T-helper 17 cell (primary cell): ENCODE measurements at places on chromosomes 11 and 22. TPM values are rescaled to one million over a fixed set of nuclear protein-coding genes. Genes with fewer than 3 reads are reported as not detected.

KCNK7 gene
- total RNA-seq, result 5.7 TPM

FADS2 gene
- total RNA-seq, result 15.7 TPM

UBQLNL gene
- total RNA-seq, result 0.29 TPM

C22orf31 gene
- total RNA-seq, result not detected

CCS gene
- total RNA-seq, result 23.1 TPM

SLC22A6 gene
- not detected for total RNA-seq

UPB1 gene
- total RNA-seq, result 2.8 TPM

SCN3B gene
- total RNA-seq, result not detected

VPREB3 gene
- total RNA-seq, result not detected

GRCh38 chr11:33635161-33635560 lies 65.5 kb downstream of the C11orf91 start:
- no peak overlapping the region for H3K4me3 ChIP-seq
- peaks cover 48% of the 10 kb centered on the region for H3K27me3 ChIP-seq
- H3K36me3 ChIP-seq, result peaks cover under 1% of the 10 kb centered on the region
- no peak for DNase-seq

- H3K27ac ChIP-seq, result no peak overlapping the region
- H3K4me3 ChIP-seq, result no peak overlapping the region
These were observed 93.6 kb downstream of the NELL1 start for GRCh38 chr11:20762980-20763379.

DNA sequence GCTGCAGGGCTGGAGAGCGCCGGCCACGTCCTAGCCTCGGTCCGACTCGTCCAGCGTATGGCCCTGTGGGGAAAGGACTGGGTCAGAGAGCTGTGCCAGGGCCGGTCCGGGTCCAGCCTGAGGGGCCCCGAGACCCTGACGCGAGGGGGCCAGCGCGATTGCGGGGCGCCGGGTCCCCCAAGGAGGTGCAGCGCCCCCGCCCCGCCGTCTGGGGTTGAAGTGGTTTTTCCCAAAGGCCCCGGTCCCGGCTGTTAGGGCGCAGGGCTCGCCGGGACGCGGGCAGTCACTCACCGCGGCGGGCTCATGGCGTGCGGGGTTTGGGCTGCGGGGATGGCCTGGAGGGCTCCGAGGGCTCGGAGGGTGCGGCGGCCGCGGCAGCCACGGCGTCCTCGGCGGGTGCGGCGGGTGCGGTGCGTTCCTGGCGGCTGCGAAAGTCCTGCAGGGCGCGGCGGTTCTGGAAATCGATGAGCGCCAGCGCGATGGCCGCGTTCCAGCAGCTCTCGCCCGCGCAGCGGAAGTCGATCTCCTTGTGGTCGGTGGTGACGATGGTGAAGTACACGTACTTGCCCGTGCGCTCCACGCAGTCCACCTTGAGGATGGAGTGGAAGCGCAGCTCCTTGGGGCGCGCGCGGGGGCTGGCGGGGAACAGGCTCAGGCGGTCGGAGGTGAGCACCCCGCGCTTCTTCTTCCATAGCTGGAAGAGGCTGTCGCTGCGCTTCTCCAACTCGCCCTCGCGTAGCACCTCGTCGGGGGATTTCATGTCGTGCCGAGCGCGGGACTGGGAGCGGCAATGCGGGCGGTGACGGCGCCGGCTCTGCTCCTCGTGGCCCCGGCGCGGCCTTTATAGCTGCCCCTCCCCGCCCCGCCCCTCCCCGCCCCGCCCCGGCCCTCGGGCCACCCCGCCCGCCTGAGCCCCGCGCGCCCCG lies at the start of gene PHLDA2:
TSS of gene PHLDA2 (minus strand) at position 816 of the 926 bp plus-strand sequence. CDS start at position 760, 56 bp downstream.
- peaks cover 9% of the 10 kb centered on the region for H3K27me3 ChIP-seq
- peaks cover 20% of the 10 kb centered on the region for H3K4me1 ChIP-seq
- no peaks in the 10 kb centered on the region for H3K36me3 ChIP-seq
- peak; percentile 44 for DNase-seq
- H3K27ac ChIP-seq, result peak within 1 kb of the TSS; percentile 86

DNA sequence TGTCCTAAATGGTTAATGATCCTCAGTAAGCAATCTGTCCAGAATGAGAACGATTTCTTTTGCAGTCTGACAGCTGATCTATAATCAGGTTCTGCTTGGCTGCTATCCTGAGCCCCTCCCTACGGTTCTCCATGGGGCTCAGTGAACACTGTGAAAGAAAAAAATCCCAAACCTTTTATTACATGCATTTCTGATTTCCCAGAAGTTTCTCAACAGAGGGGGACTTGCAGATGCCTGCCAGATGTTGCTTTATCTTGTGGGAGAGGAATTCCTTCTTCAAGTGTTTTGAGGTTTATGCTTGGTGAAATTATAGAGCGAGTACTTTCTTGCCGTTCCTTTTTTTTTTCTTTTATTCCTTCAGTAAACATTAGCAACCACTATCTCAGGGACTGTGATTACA lies 531.9 kb upstream of the ISX start:
- DNase-seq, result no peak
- no peaks in the 10 kb centered on the region for H3K4me1 ChIP-seq
- no peaks in the 10 kb centered on the region for H3K36me3 ChIP-seq
- H3K4me3 ChIP-seq, result no peak overlapping the region
- H3K27me3 ChIP-seq, result no peaks in the 10 kb centered on the region

GRCh38 chr11:107842412-107843100 lies 16.0 kb downstream of the SLC35F2 start:
- no peaks in the 10 kb centered on the region for H3K36me3 ChIP-seq
- H3K4me3 ChIP-seq, result no peak overlapping the region
- no peak overlapping the region for H3K27ac ChIP-seq
- DNase-seq, result no peak
- peaks cover 25% of the 10 kb centered on the region for H3K4me1 ChIP-seq
- no peaks in the 10 kb centered on the region for H3K27me3 ChIP-seq

- no peak within 1 kb of the TSS for H3K27ac ChIP-seq
- H3K36me3 ChIP-seq, result peaks cover 3% of the 10 kb centered on the region
- no peak for DNase-seq
- H3K4me1 ChIP-seq, result peaks cover 7% of the 10 kb centered on the region
- peaks cover 78% of the 10 kb centered on the region for H3K27me3 ChIP-seq
These were observed at the start of gene STK33 for GRCh38 chr11:8593935-8594909. Gene STK33 (minus strand): TSS chr11:8594228. CDS start chr11:8474905, 119,323 bp downstream.

DNA sequence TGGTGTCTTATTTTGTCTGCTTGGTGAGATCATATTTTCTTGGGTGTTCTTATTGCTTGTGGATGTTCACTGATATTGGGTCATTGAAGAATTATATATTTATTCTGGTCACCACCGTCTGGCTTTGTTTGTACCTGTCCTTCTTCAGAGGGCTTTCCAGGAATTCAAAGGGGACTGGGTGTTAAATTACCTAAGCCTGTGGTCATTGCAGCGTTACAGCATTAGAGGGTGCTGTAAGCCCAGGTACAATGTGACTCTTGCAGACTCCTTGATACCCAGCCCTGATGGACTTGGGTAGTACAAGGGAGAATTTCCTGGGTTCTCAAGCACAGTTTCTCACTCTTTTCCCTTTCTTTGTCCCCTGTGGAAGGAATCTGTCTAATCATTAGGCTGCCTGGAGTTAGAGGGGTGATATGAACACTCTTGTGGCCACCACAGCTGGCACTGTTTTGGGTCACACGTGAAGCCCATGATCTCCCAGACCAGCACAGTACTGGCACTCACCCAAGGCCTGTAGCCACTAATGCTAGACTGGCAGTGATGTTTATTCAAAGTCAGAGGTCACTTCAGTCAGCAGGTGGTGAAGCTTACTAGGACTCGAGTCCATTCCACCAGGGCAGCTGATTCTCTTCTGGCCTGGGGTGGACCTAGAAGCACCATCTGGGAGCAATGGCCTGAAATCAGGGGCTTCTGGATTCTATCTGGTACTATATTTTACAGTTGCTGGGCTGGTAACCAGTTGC lies 56.1 kb upstream of the NARS2 start:
- no peak for DNase-seq
- no peaks in the 10 kb centered on the region for H3K27me3 ChIP-seq
- H3K36me3 ChIP-seq, result peaks cover 2% of the 10 kb centered on the region

GRCh38 chr11:64153812-64154211 lies 12.1 kb downstream of the MACROD1 start:
- peaks cover 4% of the 10 kb centered on the region for H3K27me3 ChIP-seq
- H3K4me3 ChIP-seq, result no peak overlapping the region
- peaks cover 3% of the 10 kb centered on the region for H3K4me1 ChIP-seq
- no peak for DNase-seq
- H3K36me3 ChIP-seq, result no peaks in the 10 kb centered on the region

GRCh38 chr11:2440646-2441045 lies 3.7 kb downstream of the TRPM5 start:
- no peak for DNase-seq
- H3K27ac ChIP-seq, result no peak overlapping the region
- no peaks in the 10 kb centered on the region for H3K27me3 ChIP-seq
- H3K36me3 ChIP-seq, result no peaks in the 10 kb centered on the region

DNA sequence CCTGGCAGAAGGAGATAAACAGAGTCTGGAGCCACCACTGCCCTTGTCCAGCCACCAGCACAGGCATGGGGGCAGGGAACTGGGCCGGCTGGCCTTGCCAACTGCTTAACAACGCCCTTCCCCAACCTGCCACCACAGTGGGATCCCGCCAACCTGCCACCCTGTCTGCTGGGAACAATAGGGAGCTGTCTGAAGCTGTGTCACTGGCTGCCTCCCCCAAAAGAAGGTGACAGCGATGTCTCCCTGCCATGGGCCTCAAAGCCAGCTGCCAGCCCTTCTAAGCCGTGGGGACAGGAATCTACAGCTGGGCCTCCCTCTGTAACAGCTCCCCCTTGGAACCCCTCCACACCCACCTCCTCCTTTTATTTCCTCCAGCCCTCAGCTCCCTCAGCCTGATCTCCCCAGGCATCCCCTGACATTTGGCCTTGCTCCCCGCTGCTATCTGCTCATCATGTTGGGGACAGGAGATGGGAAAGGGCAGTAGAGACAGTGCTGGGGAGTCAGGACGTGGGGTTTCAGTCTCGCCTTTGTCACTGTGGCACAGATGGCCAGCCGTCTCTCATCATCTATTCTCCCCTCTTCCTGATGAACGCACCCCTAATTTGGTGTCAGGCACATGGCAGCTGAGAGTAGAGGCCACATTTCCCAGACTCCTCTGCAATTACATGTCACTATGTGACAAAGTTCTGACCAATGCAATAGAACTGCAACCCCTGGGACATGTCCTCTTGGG lies 51.3 kb upstream of the PRDM11 start:
- DNase-seq, result no peak
- H3K27ac ChIP-seq, result no peak overlapping the region
- H3K27me3 ChIP-seq, result peaks cover 43% of the 10 kb centered on the region

GRCh38 chr11:8584082-8584481 lies 9.9 kb downstream of the STK33 start:
- no peak overlapping the region for H3K27ac ChIP-seq
- no peaks in the 10 kb centered on the region for H3K4me1 ChIP-seq
- H3K36me3 ChIP-seq, result peaks cover 5% of the 10 kb centered on the region
- DNase-seq, result no peak
- H3K4me3 ChIP-seq, result no peak overlapping the region

DNA sequence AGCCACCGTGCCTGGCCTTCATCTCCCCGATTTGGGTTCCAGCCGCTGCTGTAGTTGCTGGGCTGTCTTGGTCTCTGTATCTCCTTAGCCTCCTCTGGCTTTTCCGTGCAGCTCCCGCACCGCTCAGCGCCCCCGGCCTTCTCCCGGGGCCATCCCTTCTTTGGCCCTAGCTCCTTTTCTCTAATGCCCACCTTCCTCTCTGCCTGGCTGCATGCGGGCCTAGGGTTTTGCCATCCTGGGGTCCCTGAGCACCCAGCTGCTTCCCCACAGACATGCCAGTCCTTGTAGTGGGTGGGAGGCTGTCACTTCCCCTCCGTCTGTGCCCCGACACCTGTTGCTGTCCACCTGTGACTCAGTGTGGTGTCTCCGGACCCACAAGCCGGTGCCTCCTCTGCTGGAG lies 36.4 kb downstream of the KCNJ4 start:
- H3K4me1 ChIP-seq, result peaks cover 3% of the 10 kb centered on the region
- no peak overlapping the region for H3K27ac ChIP-seq
- no peak overlapping the region for H3K4me3 ChIP-seq
- H3K36me3 ChIP-seq, result no peaks in the 10 kb centered on the region
- no peak for DNase-seq

DNA sequence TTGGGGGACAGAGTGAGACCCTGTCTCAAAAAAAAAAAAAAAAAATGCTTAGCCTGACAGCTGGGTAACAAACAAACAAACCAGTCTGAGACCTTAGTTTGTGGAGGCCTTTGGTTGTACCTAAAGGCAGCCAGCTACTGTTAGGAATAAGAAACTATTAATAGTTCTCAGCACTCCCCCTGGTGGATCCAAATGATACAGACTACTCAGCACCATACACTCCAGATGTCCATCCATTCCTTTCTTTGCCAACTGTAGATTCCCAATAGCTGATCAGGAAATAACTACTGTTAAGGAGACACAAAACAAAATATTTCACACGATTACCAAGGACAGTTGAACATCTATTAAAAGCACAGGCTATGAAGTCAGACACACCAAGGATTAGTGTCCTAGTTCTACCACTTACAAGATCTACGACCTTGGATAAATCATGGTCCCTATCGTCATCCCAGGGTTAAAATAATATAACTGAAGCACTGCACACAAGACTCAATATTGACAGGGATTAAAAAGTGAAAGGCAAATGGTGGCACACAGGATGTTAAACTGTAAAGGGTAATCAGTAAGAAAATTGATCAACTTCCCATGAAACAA lies 17.2 kb downstream of the CLDN25 start:
- H3K27ac ChIP-seq, result no peak overlapping the region
- H3K27me3 ChIP-seq, result no peaks in the 10 kb centered on the region
- H3K36me3 ChIP-seq, result no peaks in the 10 kb centered on the region
- H3K4me3 ChIP-seq, result no peak overlapping the region
- no peak for DNase-seq

DNA sequence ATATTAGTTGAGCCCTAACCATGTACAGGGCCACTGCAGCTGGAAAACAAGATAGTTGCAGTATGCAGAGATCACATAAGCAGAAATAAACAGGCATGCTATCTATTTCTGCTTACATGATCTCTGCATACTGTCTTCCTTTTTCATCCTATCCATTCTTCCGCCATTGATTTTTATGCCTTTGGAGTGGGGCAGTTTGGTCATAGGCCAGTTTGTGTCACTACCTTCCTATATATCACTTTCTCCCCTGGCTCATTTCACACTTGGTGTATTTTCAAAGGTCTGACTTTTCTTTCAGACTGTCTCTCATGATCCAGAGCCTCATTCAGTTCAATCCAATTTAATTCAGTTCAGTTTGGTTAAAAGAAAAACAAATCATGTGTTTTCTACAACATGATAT lies 829.6 kb downstream of the KCNA4 start:
- no peaks in the 10 kb centered on the region for H3K4me1 ChIP-seq
- H3K27ac ChIP-seq, result no peak overlapping the region
- no peaks in the 10 kb centered on the region for H3K36me3 ChIP-seq
- no peak for DNase-seq
